ENCODE measurements at places on chromosomes 1 and 21.

DNA sequence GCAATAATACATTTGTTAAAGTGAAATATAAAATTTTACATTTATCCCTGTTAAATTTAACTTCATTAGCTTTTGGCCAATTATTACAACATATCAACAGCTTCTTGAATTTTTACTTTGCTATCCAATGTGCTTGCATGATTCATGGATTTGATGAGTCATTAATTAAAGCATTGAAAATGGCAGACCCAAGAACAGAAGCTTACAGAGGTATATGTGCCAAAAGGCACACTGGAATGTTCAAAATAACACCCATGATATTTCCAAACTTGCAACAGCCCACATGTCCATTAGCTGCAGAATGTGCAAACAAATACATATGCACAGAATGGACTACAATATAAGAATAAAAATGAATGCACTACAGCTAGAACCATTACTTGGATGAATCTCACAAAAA lies 76.4 kb upstream of the MAN1A2 start:
- DNase-seq = no peak

DNA sequence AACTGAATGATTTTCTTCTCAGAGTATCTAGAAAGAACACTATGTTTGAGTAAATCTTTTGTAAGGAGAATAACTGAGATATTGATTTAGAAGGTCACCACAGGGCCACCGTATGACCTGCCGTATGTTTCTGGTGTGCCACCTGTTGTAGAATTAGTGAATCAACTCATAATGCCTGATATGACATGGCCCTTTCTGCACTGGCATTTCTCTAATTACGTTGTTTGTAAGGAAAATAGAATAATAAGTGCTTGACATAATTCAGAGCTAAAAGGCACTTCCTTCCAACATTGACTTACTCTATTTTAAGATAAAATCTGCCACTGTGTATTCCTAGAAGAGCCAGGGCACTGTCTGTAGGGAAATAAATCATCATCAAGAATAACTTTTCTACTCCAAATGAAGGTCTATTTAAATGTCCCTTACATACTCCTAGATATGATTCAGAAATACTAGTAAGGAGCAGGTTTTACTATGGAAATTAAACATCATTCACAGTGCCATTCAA lies 101.7 kb downstream of the PHTF1 start:
- no peak for DNase-seq

GRCh38 chr1:98735756-98736155 lies 74.2 kb downstream of the SNX7 start:
- DNase-seq = no peak

DNA sequence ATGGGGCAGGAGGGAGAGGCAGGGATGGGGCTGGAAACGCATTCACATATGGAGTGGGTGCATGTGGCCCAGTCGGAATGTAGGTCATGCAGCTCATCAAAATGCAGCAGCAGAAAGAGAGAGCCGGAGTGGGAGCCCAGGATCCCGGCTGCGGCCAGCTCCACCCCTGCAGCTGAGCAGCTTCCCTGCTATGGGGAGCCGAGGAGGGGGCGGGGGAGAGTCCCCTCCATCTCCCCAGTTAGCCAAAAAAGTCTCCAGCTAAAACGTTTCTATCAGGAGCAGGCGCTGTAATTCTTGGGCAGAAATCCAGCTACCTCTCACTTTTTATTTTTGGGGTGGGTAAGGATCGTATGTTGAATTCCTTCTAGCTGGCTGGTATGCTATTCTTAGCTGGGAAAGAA lies 39.7 kb downstream of the MRPL37 start:
- no peak for DNase-seq

DNA sequence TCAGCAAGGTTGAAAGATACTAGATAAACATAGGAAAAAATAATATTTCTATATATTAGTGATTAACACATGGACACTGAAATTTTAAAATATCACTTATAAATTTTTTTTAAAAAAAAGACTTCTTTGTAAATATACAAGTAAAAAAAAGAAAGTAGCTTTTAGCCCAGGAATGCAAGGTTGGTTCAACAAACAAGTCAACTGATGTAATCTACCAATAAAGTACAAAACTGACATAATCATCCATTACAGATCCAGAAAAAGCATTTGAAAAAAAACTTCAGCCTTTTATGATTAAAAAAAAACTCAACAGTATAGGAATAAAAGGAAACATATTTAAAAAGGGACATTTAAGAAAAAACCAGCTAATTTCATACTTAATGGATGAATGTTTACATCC lies 48.4 kb downstream of the TRMT1L start:
- no peak for DNase-seq

Data from NAMALWA (cell line).